ENCODE measurements at places on chromosomes 3 and 15.
A peak's percentile ranks its signal among the peaks of the same experiment; 100 is the strongest.

GRCh38 chr15:99073008-99073717 lies 31.7 kb upstream of the SYNM start:
- no peak for DNase-seq

GRCh38 chr15:77508541-77509243 lies 88.0 kb downstream of the HMG20A start:
- peak; percentile 36 for DNase-seq

DNA sequence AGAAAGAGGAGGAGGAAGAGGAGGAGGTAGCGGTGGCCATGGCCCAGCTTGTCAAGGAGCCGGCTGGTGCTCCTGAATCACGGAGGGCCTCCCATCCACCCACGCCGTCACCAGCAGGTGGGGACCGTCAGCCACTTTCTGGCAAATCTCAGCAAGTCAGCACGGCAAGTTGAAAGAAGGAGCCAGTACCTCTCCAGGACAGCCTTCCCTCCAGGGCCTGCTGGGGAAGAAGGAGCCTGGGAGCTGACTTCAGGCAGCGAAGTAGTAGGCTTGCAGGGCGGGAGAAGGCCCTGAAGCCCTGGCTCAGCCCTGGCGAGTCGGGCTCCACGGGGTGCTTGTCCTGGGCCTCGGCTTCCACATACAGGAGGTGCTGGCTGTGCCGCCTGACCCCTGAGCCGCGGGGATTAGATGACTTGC lies 99.2 kb upstream of the TRPM1 start:
- peak; percentile 72 for DNase-seq

GRCh38 chr3:190205739-190206138 lies 85.0 kb upstream of the P3H2 start:
- peak; percentile 28 for DNase-seq

GRCh38 chr3:61381745-61382392 lies 130.6 kb upstream of the FHIT start:
- DNase-seq, result no peak

DNA sequence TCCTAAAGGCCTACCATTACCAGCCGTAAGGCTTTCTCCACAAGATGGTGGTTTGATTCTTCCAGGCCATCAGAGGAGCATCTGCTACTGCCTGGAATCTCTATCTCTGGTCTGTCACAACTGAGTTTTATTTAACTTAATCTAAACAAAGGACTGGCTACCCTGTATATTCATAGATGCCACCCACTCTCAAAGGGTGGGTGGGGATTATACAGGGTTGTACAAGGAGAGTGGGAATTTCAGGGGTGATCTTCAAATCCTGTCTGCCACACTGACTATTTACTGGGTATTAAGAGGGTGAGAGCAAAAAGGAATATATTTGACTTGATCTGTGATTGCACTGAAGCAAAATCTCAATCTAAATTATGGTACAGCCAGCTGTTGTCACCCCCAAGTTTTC lies 253.3 kb downstream of the MBNL1 start:
- DNase-seq, result no peak

- peak; percentile 16 for DNase-seq
Observed at GRCh38 chr15:55741833-55742497, 987 bp downstream of the PRTG start.

GRCh38 chr3:197419696-197420095 lies 121.3 kb upstream of the DLG1 start:
- no peak for DNase-seq

- DNase-seq, result no peak
Observed at GRCh38 chr3:54901906-54902685, 25.8 kb downstream of the LRTM1 start.

Data from Daoy (cell line).